ENCODE measurements at places on chromosomes 3 and 15.

DNA sequence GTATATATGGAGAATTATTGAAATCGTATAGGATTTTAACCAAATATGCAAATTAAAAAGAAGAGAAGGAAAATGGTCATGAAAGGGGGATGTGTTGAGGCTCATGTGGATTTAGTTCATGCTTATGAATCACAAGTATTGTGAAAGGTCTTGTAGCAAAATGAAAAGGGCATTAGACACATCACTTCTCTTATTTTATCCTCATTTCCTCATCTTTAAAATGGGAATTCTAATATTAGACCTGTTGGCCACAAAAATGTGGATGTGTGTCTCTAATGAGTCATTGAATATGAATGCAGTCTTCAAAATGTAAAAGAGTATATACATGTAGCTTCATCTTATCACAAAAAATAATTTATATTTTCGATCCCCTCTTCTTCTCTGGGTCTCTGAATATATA, 14.9 kb upstream of the ALCAM start:
- no peak for DNase-seq

DNA sequence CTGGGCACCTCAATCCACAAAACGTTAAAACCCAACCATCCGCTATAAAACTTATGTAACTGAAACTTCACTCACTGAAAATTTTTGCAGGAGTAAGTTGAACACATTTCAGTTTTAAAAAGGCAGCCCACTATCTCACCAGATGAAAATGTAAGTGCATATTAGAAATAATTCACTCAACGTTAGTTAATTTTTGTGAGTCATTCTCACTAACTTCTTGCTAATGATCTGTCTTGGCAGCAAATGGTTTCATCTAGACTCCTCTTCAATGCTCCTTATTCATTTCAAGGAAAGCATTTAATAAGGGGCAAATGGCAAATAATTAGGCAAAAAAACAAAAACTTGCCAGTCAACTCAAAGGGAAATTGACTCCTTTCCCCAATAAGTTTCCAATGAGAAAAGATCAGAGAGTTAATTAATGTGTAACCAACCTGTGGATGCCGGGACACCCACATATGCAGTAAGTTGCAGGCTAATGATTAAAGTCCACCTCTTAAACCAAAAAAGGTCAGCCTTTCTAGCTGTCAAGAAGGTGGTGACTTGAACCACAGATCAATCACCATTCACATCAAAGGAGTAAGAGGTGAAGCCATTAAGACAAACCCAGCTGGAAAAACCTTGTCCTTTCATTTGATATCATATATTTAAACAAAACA, 22.9 kb upstream of the PRICKLE2 start:
- no peak for DNase-seq

DNA sequence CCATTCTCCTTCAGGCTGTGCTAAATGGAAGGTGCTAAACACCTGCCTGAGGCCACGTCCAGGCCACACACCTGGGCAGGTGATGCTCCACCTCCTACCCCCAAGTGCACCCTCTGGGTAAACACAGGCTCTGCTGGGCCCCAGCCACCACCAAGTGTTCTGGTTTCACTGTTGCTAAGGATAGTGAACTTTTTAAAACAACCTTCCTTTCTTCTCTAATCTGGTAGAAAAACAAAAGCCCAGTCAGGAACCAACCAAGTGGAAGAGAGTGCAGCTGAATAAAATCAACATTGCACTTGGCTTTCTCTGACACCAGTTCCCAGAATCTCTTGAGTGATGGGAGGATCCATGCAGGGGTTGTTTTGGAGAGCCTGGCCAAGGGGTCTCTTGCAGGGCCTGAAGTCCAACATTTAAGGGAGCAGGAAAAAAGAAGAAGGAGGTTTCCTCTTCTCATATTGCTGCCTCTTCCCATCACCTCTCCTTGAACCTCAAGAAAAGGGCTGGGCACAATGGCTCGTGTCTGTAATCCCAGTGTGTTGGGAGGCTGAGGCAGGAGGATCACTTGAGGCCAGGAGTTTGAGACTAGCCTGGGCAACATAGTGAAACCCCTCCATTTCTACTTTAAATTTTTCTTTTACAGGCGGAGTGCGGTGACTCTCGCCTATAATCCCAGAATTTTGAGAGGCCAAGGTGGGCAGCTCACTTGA, 26.2 kb upstream of the ATP13A3 start:
- no peak for DNase-seq

DNA sequence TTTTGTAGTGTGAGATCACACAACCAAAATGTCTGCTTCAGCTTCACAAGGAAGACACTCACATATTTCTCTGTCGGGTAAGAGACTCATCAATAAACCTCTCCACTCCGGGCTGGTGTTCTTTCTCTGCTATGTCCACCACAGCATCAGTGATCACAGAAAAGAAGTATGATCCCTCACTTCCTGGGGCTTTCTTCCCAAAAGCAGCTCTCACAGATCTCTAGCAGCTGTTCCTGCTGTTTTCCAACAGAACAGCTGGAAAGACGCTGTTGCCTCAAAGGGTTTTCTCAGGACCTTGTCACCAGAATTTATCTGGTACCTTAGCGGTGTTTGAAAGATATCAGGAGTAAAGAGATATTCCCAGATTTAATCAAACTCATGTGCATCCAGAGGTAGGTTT, 46.4 kb downstream of the GATM start:
- DNase-seq = no peak

DNA sequence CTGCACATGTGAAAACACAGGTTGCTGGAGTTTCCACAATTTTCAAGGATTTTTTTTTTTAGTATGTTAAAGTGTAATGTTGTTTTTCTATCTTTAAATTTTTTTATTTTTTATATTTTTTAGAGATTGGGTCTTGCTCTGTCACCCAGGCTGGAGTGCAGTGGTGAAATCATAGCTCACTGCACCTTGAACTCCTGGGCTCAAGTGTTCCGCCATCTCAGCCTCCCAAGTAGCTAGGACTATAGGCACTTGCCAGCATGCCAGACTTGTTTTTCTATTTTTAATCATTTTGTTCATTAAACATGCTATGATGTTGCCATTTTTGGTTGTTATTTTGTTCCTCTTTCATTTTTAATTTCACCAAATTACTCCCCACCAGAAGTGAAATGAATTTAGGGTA, 16.7 kb upstream of the THUMPD3 start:
- no peak for DNase-seq

DNA sequence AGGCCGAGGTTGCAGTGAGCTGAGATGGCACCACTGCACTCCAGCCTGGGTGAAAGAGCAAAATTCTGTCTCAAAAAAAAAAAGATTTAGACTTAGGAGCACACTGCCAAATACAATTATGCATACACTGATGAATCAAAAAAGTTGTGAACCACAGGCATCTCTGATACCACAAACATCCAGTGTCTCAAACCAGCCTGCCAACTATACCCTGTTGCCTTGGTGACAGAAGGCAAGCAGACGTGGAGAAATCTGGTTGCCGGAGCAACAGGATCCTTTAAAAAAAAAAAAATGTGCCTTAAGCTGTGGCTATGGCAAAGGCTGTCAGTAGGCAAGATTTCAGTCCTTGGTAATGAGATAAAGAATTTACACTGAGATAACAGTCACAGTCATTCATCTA, 202.3 kb downstream of the NEK10 start:
- DNase-seq = no peak

DNA sequence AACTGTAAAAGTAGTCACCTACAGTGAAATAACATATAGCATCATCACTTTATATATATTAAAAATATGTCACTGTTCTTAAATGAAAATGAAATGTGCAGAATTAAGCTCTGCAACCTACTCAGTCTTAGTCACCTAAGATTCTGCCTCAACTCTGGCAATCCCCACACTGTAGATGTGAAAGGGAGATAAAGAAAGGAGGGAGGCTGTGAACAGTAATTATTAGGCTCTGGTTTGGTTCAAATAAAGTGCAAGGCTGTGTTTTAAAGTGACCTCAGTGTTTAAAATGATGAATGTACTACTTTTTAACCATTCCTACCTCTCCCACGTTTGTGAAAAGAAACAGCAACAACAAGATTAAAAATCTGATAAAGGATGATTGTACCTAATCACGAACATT, 72.2 kb downstream of the ATP8B4 start:
- no peak for DNase-seq

GRCh38 chr3:67484085-67484484, 170.3 kb downstream of the SUCLG2 start:
- no peak for DNase-seq

DNA sequence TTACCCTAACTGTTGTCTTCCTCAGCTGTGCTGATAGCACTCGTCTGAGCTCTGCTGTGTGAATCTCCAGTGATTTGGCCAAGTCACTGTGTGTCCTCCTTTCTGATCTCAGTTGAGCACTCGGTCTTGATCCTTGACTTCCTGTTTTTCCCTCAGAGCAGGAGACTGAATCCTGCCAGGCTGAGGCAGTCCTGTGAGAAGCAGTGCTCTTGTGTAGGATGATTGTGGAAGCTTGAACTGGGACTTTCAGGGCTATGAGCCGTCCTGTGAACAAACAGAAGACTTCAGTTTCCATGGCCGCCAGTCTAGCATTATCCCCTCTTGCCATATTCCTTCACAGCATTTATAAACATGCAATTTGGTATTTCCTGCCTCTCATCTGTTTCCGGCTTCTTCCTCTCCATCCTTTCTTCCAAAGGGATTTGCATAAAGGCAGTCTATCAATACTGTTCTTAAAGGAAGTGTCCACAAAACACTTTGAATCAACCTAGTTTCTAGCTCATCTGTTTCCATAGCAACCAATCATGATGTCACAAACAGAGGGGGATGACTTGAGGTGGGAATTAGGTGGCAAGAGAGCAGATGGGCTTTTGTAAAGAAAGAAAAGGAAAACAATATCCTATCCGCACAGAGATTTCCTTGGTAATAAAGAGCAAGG, 237.2 kb downstream of the AGBL1 start:
- no peak for DNase-seq

GRCh38 chr3:196590279-196590678, 21.8 kb downstream of the FBXO45 start:
- DNase-seq = no peak

GRCh38 chr3:128950223-128950938, 43.5 kb downstream of the CFAP92 start:
- no peak for DNase-seq

GRCh38 chr15:60213377-60214000, 184.3 kb downstream of the ANXA2 start:
- no peak for DNase-seq

DNA sequence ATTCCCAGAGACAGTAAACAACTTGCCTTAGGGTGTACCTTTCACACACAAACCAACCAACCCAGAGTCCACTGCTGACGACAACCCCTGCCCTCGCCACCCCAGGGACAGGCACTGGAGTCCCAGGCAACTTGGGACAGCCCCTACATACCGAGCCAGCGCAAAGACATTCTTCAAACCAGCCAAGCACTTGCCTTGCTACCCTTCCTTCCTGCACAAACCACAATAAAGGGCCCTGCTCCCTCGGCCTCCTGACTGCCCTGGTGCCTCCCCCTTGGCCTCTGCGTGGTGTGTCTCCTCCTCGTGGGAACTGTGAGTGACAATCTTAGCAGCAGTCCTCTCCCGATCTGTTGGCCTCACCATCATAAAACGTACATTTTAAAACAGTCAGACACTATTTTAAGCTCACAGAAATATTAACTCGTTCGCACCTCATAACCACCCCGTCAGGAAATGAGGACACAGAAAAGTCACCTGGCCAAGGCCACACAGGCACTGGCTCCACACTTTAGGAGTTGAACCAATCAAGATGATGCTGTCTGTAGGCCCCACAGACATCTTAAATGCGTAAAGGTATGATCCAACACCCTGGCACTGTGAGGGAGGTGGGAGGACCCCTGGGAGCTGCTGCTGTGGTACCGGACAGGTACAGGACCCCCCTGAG, 113.8 kb downstream of the ADCY5 start:
- no peak for DNase-seq

- peak; percentile 61 for DNase-seq
Measured at GRCh38 chr15:55774113-55774970, 31.4 kb upstream of the PRTG start.

DNA sequence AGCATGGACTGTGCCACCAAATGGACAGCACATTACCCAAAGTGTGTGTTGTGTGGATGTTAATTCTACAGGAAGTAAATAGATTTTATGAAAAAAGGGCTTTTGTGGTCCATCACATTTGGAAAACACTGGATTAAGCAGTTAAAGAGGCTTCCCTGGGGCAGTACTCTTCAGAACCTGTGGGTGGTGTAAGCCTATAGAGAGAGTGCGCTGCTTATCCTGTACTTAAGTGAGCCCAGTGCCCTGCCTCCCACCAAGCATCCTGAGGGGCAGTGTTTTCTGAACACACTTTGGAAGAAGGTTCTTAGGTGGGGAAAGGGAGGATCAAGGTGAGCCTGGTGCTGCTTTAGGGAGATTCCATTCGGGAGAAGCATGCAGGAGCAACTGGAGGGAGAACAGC, 10.9 kb downstream of the TTLL3 start:
- DNase-seq = no peak

DNA sequence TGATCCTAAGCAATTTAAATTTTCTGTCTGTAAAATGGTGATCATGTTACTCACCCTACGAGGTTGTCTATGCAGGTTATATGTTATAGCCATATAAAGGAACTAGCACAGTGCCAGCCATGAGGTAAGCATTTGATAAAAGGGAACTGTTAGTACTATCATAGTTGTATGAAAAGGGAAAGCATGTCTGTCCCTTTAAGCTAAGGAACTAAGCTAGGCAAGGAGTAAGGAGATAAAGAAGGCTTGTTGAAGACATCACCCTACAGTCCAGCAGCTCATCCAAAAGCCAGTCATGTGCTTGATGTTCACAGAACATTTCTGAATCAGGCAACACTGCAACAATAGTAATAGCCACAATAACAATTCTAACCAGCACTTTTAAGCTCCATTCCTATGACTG, 243.9 kb downstream of the ZBTB20 start:
- DNase-seq = no peak

- no peak for DNase-seq
Measured at GRCh38 chr15:71078506-71079207, 36.6 kb upstream of the THSD4 start.

DNA sequence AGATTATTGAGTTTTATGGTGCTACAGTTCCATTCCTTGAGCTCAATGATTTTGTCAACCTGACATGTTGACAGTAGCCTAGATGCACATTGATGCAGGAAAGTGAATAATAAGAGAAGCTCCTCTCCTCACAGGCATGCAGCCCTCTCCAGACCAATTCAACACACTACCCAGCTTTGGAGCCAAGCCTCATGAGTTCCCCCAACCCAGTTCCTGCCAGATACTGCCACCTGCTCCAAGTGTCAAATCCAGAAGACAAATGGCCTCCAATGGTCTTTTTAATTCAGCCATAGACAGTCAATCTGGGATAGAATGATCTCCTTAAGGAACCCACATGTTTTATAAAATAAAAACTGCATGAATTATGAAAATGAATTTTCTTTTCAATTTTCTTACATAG, 83.7 kb upstream of the ARHGEF3 start:
- DNase-seq = no peak

DNA sequence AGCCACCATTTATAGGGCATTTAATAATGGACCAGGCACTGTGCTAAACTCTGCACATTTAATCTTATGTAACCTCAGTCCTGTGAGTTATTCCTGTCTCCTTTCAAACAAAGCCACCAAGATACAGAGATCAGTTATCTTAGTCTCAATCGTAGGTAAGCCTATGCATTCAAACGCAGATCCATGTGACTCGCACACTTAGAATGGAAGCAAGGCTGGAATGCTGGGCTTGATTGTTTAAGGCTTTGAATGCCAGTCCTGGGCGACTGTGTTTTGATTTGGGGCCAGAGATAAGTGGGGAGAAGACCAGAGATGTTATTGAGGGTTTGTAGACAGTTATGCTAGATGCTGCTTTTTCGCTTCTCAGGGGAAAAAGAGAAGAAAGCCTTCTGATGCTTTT, 22.2 kb downstream of the MED12L start:
- no peak for DNase-seq

- peak; percentile 6 for DNase-seq
Measured at GRCh38 chr3:124217542-124217941, 225.6 kb upstream of the ROPN1 start.

GRCh38 chr15:65106011-65106590, 8.9 kb downstream of the UBAP1L start:
- no peak for DNase-seq
